Right ventricle myocardium inferior (tissue), 1 donor: ENCODE measurements at places on chromosomes 7 and 10.
A peak's percentile ranks its signal among the peaks of the same experiment; 100 is the strongest.

GRCh38 chr10:126337251-126337810, 50.9 kb downstream of the ADAM12 start:
- no peak for DNase-seq

GRCh38 chr7:135991906-135992305, 14.7 kb upstream of the MTPN start:
- DNase-seq: no peak

DNA sequence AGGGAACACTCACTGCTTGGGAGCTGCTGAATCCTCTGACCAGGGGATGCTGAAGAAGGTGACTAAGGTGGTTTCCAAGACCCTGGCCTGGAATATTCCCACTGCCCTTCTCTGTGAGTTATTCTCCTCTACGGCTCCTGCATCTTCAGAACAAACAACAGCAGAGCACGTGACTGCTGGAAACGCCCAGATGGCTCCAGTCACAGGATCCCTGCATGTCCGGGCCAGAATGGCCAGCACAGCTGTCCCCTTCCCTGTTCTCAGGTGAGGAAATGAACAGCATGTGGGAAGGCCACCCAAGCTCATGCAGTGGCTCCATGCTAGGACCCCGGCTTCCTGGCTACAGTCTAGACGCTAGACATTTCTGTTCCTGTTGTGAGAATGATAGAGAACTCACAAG, 43.1 kb downstream of the GHRHR start:
- no peak for DNase-seq

GRCh38 chr10:31058795-31059703, 27.4 kb upstream of the ZNF438 start:
- DNase-seq: no peak

GRCh38 chr7:115634633-115635032, 395.9 kb downstream of the TFEC start:
- no peak for DNase-seq

DNA sequence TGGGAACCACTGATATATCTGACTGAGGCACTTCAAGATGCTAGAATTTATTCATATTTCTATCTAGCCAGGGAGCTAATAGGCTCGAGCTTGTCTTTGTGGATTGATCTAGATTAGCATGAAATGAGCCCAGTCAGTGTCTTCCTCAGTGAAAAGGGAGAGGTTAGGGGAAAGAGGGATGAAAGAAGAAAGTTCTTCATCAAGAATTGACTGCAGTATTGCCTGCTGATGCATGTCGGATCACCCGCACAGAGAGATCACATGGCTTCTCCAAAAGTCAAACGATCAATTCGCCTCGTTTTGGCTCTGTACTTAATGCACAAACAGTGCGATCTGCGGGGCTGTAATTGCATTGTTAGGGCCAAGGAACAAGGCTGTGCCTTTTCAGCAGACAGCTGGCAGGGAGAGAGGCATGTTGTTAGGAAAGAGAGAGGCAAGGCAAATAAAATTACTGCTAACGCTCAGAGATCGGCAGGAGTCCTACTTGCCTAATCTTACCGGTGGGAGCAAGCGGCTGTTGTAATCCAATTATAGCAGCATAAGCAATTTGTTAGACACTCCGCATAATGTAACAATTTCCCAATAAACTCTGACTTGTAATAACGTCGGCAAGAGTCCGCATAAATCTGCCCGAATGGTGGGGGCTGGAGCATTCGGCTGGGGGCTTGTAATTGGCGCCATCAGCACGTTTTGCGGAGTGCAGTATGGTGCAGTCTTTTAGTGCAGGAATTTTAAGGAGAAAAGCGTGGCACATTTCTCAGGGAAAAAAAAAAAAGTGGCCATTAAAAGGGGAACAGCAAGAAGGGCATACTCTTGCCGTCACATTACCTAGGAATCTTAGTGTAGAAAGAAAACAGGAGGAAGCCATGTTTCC, 102.1 kb downstream of the POLL start:
- DNase-seq: no peak

- DNase-seq: no peak
These were observed 266.5 kb upstream of the NPY start for GRCh38 chr7:24017519-24017918.

DNA sequence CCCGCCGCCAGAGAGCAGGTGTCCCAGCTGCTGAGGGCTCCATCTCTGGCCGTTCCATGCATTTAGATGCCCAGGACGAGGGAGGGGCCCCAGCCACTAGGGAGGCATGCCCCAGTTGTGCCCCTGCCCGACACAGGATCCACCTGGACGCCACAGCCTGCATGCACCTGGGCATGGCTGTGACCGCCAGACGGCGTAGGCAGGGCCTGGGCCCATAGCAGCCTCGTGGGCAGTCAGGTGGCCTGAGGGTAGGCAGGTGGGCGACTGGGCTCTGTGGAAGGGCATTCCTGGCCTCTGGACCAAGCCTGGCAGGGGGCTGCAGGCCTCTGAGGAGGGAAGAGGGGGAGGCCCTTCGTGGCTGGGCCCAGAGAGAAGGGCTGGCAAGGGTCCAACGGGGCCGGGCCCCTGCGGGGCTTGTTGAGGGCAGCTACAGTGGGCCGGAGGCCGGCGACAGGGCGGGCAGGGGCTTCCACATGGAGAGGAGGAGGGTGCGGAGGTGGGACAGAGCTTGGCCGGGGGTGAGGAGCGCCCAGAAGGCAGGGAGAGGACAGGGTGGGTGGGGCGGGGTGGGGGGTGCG, 76.0 kb upstream of the NKX6-2 start:
- DNase-seq: peak; percentile 46
